ENCODE measurements at places on chromosomes 1 and 21.

DNA sequence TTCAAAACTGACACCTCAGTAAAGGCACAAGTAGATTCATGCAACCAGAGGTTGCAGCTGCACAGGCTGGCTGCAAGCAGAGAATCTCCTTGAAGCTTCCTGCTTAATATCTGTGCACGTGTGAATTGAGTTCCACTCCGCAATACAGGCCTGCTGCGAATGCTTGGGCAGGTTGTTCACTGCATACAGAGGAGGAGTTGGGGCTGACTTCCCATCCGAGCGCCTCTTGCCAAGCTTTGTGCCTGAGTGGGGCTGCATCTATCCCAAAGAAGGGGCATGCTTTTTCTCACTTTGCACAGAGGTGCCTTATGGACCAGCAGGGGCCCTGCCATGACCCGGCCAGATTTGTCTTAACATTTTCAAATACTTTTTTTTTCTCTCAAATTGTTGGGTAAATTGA is 17.9 kb upstream of the PADI1 start:
- DNase-seq: no peak

DNA sequence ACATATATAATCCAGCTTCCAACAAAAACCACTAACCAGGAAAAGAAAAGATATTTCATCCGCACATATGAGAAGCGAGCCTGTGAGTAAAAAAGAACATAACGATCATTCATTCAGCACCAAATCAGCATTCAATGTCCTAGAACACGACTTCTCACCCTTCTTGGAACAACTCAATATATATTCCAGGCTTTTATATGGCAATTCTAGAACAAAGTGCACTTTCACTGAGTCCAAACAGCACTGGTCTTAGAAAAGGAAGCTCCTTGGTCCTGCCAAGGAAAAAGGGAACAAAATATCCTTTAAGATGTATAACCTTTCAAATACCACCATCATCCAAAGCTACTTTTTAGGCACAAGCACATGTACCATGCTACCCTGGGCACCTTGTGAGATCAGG is 44.5 kb downstream of the RPL5 start:
- DNase-seq: no peak

- no peak for DNase-seq
Measured at GRCh38 chr1:17725084-17725719, 29.9 kb upstream of the ACTL8 start.

- DNase-seq: peak; percentile 45
Measured at GRCh38 chr1:5389101-5389885, 602.9 kb downstream of the NPHP4 start.

DNA sequence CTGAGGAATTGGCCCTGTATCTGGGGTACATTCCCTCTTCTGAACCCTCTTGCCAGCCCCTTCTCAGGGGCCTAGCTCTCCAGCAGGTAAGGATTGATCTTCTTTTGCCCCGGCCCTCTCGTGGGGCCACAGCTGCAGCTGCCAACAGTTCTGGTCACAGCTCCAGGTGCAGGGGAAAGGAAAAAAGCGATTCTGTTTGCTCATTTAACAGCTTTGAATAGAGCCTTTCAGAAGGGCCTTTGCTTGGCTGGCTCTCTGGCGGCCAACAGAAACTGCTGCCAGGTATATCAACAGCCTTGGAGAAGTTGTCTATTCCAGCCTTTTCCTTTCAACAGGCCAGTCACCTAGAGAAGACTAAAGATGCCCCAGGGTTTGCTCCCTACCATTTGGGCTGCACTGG is 16.1 kb upstream of the FMOD start:
- no peak for DNase-seq

DNA sequence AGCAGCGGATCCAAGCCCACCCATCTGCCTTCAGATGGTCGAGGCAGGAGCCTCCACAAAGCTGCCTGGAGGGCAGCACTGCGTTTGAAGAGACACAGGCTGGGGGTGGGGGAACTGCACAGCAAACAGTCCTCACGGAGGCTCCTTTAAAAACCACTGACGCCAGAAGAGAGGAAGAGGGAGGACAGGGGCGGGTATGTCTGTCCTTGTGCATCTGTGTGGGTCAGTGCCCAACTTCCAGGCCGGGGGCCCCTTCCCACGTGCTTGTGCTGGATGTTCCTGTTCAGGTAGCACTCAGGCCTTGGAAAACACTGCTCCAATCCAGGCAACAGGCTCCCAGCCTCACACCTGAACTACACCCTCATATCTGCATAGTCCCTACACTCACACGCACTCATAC is 7.7 kb downstream of the AHDC1 start:
- DNase-seq: no peak

DNA sequence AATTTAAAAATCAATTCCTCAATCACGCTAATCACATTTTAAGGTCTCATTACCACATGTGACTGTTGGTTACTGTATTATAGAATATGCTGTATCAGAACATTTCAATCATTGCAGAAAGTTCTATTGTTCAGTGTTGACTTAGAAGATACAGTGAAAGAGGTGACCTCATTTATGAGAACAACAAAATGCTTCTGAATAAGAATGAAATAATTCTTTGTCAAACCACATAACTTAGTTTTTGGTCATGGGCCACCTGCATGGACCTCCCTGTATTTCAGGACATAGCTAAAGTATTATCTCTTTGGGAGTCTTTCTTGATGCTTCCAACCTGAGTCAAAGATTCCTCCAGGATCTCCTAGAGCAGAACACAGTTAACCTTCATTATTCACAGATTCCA is 22.3 kb downstream of the MFSD2A start:
- DNase-seq: no peak

DNA sequence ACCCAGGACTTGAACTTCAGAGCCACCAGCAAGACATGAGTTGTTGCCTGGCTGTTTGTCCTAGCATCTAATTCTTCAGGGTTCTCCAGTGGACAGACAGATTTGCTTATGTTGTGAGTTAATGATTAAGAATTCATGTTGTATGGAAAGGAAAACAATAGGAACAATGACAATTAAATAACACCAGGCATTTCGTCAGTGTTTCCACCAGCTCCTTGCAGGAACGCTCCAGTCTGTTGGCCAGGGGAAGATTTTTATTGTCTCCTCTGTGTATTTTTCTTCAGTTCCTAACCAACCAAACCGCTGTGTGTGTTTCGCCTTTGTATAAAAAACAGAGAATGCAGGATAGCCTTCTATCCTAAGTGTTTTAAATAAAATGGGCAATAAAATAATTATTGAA is 64.4 kb upstream of the PTGFR start:
- no peak for DNase-seq

- no peak for DNase-seq
Measured at GRCh38 chr21:35436899-35437298, 387.8 kb upstream of the RUNX1 start.

DNA sequence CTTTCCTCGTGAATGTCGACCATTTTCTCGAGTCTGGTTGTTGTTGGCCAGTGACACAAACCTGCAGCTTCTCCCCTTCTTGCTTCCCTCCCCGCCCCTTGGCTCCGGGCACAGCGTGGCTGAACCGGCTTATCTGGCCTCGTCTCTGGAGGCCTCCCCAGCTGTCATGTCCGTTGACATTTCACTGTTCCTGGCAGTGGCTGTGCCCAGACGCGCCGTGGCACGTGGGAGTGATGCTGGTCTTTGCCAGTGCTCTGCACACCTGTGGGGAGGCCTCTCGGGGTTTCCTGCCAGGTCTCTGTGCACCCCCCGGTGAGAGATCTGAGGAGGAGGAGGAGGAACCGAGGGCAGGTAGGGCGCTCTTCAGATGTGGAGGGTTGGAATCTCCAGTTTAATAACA is 23.7 kb downstream of the SKI start:
- DNase-seq: no peak

- no peak for DNase-seq
Measured at GRCh38 chr21:35475762-35476161, 426.7 kb upstream of the RUNX1 start.

DNA sequence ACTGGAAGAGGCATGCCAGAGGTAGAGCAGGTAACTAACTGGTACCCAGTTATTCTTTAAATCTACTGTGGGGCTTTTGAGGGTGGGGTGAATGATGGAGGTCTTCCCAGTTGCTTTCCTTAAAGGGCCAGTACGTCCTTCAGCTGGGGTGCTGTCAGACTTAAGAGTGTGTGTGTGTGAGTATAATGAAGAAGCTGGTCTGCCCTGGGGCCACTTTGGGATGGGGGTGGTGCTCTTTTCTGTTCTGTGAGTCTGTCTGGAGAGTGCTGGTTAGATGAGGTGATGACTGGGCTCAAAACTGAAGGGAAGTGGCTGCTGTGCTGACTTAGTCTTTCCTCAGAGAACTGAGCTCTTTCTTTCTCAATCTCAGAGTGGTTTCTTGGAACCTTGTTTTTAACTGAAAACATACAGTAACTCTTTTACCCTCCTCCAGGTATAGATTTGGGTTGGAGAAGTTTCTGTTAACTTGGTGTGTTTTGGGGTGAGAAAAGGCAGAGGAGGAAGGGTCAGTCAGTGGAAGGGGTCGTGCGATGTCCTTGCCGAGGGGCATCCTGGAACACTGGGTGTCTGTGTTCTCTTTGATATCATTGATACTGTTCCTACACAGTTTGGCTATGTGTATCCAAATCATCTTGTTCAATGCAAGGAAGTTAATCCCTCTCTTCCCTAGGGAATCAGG is 746 bp downstream of the MACF1 start:
- DNase-seq: peak; percentile 33

GRCh38 chr1:206004826-206005225 is 1.6 kb upstream of the RAB7B start:
- DNase-seq: no peak

DNA sequence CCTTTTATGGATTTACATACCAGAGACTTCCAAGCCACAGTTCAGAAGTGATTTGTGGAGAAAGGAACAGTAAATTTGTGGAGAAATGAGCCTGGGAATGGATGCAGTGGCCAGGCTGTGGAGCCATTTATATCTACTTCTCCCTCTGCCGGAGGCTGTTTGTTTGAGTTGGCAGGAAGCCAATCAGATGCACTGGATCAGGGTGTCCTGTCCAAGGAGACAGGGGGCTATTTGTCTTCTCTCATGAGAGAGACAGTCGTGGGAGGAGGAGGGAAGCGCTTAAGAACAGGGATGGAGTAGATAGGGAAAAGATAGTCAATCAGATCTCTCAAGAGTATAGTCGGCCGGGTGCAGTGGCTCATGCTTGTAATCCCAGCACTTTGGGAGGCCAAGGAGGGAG is 2.8 kb upstream of the HAPLN2 start:
- DNase-seq: no peak

- no peak for DNase-seq
Measured at GRCh38 chr1:96367791-96368190, 353.8 kb upstream of the PTBP2 start.

DNA sequence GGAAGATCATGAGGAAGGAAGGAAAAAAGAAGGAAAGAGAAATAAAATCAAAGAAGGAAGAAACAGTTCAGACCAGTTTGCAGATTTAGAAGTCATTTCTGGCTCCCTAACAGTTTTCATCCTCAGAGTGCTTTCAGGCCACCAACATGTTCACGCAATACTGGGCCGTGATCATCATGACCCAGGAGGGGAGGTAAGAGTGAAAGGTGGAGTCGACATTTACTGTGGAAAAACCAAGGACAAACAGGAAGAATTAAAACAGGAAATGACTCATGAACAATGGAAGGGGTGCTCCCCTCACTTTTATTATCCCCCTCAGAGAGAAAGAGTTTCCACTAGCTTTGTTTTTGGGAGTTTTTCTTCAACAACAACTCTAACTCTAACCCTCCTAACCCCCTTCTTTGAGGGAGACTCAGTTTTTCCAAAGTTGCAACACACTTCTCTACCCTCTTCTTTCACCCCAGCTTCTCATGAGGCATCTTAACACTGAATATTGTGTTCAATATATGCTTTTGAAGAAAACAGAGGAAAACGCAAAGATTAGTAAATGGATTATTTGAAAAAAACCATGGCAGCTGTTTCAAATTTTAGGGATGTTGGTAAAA is 60.4 kb downstream of the VANGL2 start:
- no peak for DNase-seq

GRCh38 chr1:226108935-226109828 is 46.7 kb downstream of the H3-3A start:
- no peak for DNase-seq
